Fibroblast of skin of scalp (primary cell): ENCODE measurements at places on chromosomes 2 and 18.

- no peak for DNase-seq
Measured at GRCh38 chr2:86785456-86785855, 5.3 kb downstream of the CD8A start.

GRCh38 chr2:174350018-174350417, 15.3 kb downstream of the SP9 start:
- no peak for DNase-seq

- no peak for DNase-seq
Measured at GRCh38 chr2:69275490-69275889, 111.5 kb downstream of the GFPT1 start.

- no peak for DNase-seq
Measured at GRCh38 chr18:31261792-31262582, 56.0 kb upstream of the DSG1 start.

GRCh38 chr2:181076658-181077057, 96.3 kb downstream of the UBE2E3 start:
- peak; percentile 32 for DNase-seq

- peak; percentile 54 for DNase-seq
Measured at GRCh38 chr2:171086352-171087290, 74.1 kb downstream of the TLK1 start.

DNA sequence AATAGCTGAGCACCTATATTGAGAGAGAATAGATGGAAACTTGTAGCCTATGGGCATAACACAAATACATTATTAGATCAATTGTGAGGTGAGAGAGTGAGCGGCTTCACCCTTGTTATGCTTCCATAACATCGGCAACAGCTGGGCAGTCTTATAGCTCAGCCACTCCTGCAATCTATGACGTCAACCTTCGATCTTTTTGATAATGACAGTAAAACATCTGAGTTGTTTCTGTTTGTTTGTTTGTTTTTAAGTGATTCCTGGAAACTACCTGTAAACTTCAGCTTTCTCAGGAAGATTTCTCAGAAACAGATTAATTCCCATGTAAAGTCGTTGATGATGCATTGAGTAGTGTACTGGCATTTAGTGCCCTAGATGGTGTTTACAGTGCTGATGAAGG, 90.0 kb downstream of the DSEL start:
- no peak for DNase-seq

DNA sequence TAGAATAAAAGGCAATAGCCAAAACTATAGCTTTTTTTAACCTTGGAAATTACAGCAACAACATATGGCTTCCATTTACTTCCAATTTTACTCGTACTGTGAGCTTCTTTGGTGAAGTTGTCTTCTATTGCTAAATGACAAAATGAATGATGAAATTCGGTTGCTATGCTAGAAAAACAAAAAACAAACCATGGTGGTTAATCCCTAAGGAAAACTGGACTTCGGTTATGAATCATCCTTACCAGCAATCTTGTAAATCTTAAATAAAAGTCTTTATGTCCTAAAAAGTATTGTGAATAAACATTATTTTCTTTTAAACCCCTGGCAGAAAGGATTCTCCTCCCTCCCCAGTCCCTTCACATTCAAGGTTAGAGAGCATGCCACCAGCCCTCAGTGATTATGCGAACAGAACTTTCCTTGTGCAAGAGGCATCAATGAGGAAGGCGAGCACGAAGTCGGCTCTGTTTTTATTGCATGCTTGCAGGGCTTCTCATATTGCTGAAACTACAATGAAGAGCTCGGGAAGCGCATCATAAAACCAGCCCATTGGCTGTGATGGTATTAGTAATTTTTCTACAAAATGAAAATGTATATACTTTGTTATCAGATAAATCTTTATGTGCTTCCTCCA, 62.9 kb downstream of the ZNF521 start:
- peak; percentile 96 for DNase-seq

DNA sequence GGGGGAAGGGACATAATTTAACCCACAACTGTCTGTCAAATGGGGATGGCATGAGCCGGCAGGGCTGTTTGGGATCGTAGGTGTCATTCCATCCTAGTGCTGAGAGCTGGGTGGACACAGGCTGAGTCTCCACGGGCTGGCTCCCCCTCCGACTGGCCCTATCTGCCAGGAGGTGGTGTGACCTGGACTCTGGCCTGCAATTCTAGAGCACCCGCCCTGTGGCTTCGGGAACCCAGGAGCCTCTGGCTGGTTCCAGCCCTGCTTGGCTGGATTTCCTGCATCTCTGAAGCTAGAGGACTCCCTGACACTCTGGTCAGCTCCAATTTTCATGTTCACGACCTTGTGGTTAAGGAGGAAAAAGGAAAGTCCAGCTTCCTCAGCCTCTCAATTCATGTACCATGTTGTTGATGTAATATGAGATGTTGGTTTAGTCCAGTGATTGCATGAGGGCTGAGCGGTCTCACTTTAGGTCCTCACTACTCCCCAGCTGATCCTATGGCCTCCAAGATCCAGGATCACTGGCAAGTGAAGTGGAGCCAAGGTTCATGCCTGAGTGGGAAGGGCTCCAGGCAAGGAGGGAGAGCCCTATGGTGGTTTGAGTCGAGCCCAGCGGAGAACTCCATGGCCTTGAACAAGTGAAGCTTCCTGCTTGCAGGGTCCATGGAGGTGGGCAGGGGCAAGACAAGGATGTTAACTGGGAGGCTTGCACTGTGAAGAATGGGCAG, 169.1 kb downstream of the NDUFA10 start:
- no peak for DNase-seq

- DNase-seq = peak; percentile 84
Measured at GRCh38 chr2:120343433-120344105, 2.4 kb upstream of the INHBB start.
